ENCODE measurements at places on chromosomes 2 and 18.

GRCh38 chr2:84964406-84965191, 6.4 kb upstream of the KCMF1 start:
- DNase-seq = no peak

GRCh38 chr2:74029714-74030397, 45.1 kb downstream of the TET3 start:
- DNase-seq = no peak

- no peak for DNase-seq
Observed at GRCh38 chr2:9770308-9771100, 72.8 kb upstream of the TAF1B start.

- no peak for DNase-seq
Observed at GRCh38 chr2:7456762-7457161, 539.5 kb downstream of the RNF144A start.

GRCh38 chr2:145503511-145503910, 983.6 kb upstream of the ZEB2 start:
- DNase-seq = no peak

Data from stimulated activated CD4-positive, alpha-beta T cell treated with anti-CD3 and anti-CD28 coated beads, Interleukin-15, amount 100 ng/mL, for 1 hour (primary cell).